ENCODE measurements at places on chromosomes 11 and 22.

- DNase-seq = no peak
Observed at GRCh38 chr11:82906236-82906635, 4.7 kb downstream of the DDIAS start.

GRCh38 chr22:42271906-42272305 lies 1.5 kb upstream of the TCF20 start:
- DNase-seq = no peak

GRCh38 chr11:93025558-93026255 lies 56.3 kb downstream of the MTNR1B start:
- no peak for DNase-seq

GRCh38 chr11:110479108-110480101 lies 49.7 kb downstream of the FDX1 start:
- no peak for DNase-seq

GRCh38 chr11:61150706-61151544 lies 10.3 kb downstream of the VPS37C start:
- no peak for DNase-seq

- DNase-seq = no peak
Observed at GRCh38 chr11:36193290-36193619, 96.0 kb downstream of the COMMD9 start.

DNA sequence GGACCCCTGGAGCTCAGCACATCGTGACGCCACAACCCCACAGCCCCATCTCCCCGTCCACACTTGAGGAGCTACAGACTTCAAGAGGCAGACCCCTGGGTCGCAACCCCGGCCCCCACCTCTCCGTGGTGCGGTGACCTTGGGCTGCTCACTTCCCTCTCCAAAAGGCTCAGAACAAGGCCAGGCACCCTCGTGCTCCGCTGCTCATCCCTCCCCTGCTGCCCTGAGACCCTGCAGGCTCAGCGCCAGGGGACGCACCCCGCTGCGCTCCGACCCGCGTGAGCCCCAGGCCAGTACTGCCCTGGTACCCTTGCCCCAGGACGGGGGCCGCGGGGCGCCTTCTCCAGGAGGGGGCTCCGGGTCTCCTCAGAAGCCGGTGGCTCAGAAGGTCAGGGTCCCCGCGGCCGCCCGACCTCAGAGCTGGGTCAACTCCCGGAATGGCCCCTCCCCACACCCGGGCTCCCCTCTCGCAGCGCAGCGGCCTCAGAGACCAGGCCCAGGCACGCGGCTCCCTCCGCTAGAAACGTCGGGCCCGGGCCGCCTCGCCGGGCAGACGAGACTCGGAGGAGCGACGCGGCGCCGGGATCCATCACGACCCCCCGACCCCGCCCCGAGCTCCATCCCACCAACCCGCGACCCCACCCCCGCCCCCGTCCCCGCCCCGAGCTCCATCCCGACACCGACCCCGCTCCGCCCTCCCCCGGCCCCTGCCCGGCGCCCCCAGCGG lies 563 bp downstream of the GATD1 start:
- DNase-seq = no peak

- no peak for DNase-seq
Observed at GRCh38 chr22:46829941-46830715, 67.7 kb downstream of the TBC1D22A start.

DNA sequence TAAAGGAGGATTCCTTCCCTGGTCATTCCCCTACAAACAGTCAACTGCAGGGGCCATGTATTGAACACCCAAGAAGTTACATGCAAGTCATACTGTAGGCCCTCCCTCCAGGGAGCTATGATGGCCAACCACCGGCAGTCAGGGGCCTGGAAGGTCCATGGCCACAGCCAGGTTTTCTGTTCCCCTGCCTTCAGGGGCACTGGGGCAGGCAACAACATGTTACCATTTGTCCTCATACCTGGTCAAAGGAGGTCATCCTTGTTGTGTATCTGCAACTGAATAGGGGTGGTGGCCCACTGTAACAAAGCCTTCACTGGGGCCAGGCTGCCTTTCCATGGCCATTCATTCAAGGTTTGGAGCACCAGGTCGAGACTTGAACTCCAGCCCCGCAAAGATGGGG lies 433.6 kb downstream of the DYNC2H1 start:
- DNase-seq = no peak

GRCh38 chr22:23067023-23067650 lies 3.2 kb upstream of the GNAZ start:
- no peak for DNase-seq

- DNase-seq = no peak
Observed at GRCh38 chr11:126139111-126140091, 72.0 kb downstream of the RPUSD4 start.

GRCh38 chr11:15591112-15591537 lies 476.4 kb downstream of the INSC start:
- no peak for DNase-seq
